Vagina (tissue), 2 donors: ENCODE measurements at places on chromosomes 7 and 10. TPM values are rescaled to one million over a fixed set of nuclear protein-coding genes. Genes with fewer than 3 reads are reported as not detected.

LOXL4 gene
- 5.2 TPM for total RNA-seq

IGFBP3 gene
- 197 TPM for total RNA-seq

MYL10 gene
- not detected for total RNA-seq

ADIRF gene
- 374 TPM for total RNA-seq

ELMO1 gene
- 74.4 TPM for total RNA-seq

CPN1 gene
- total RNA-seq = not detected

HABP2 gene
- total RNA-seq = not detected

TET1 gene
- total RNA-seq = 3.2 TPM

TEX47 gene
- not detected for total RNA-seq

FAM180A gene
- total RNA-seq = 7.1 TPM

C10orf105 gene
- total RNA-seq = 0.49 TPM

OPN4 gene
- not detected for total RNA-seq

OLAH gene
- 4.9 TPM for total RNA-seq

LRRC17 gene
- total RNA-seq = 2.9 TPM

ACTL6B gene
- total RNA-seq = 0.49 TPM

FAM25G gene
- not detected for total RNA-seq

STEAP1 gene
- total RNA-seq = 24.3 TPM

TMEM176B gene
- total RNA-seq = 60.6 TPM

SOSTDC1 gene
- 5.9 TPM for total RNA-seq

SPDYE8 gene
- total RNA-seq = not detected

PRKG1 gene
- 17.9 TPM for total RNA-seq

ADAP1 gene
- 4.2 TPM for total RNA-seq

IL6 gene
- total RNA-seq = 12.0 TPM

HDAC9 gene
- 32.4 TPM for total RNA-seq

CPA4 gene
- 8.8 TPM for total RNA-seq

CPA2 gene
- total RNA-seq = not detected

AGR3 gene
- not detected for total RNA-seq

CFTR gene
- not detected for total RNA-seq

TRIM73 gene
- 7.4 TPM for total RNA-seq

LBX1 gene
- not detected for total RNA-seq

BMPER gene
- total RNA-seq = 5.2 TPM

SFRP4 gene
- total RNA-seq = 56.0 TPM

ZNF804B gene
- total RNA-seq = not detected

MMP21 gene
- not detected for total RNA-seq

ADRB1 gene
- not detected for total RNA-seq

SORCS3 gene
- total RNA-seq = 0.25 TPM

EPHA1 gene
- total RNA-seq = 51.3 TPM

SLC29A4 gene
- total RNA-seq = 2.7 TPM

PILRA gene
- 8.3 TPM for total RNA-seq

LRRN3 gene
- 0.98 TPM for total RNA-seq

SVOPL gene
- not detected for total RNA-seq

DDX50 gene
- total RNA-seq = 28.7 TPM

FAM25A gene
- total RNA-seq = 40.0 TPM

TEX36 gene
- total RNA-seq = not detected

ZNF736 gene
- total RNA-seq = 11.3 TPM
